ENCODE measurements at places on chromosomes 7 and 10.
A peak's percentile ranks its signal among the peaks of the same experiment; 100 is the strongest.

- DNase-seq = peak; percentile 57
Measured at GRCh38 chr10:118840071-118840775, 85.5 kb upstream of the CACUL1 start.

DNA sequence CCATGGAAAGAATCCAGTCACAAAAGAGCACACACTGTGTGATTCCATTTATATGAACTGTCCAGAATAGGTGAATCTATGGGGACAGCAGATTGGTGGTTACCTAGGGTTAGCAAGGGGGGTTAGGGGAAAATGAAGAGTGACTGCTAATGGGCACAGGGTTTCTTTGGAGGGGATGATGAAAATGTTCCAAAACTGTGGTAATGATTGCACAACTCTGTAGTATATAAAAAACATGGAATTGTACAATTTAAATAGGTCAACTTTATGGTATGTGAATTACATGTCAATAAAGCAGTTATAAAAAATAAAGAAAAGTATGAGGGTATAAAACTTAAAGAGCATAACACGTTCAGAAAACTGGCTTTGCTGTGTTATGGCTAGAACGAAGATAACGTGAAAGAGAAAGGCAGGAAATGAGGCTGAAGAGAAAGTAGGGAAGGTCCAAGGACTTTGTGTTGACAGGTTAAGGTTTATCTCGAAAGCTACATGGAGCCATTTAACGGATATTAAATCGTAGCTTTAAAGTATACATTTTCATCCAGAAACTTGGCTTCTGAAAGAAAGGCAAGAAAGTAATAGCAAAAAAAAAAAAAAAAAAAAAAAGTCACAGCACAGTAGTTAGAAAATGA is 26.4 kb upstream of the MSS51 start:
- DNase-seq = no peak

DNA sequence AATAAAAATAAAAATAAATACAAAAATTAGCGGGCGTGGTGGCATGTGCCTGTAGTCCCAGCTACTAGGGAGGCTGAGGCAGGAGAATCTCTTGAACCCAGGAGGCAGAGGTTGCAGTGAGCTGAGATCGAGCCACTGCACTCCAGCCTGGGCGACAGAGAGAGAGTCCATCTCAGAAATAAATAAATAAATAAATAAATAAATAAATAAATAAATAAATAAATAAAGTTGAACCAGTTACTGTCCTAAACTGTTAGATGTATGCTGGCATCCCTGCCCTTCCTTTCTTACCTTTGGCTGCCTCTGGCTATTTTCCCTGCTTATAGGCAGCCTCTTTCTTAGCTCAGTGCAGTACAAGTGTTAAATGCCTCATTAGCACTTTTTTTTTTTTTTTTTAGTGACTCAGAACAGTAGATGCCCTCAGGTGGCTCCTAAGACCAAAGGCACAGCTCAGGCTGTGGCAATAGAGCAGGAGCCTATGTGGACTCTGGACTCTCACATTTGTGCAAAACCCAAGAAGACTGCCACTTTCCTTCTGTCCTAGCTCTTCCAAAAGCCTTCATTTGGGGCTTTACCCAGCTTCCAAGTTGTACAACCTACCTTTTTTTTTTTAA is 30.6 kb upstream of the CABCOCO1 start:
- no peak for DNase-seq

GRCh38 chr10:75532253-75532924 is 101.0 kb downstream of the LRMDA start:
- no peak for DNase-seq

DNA sequence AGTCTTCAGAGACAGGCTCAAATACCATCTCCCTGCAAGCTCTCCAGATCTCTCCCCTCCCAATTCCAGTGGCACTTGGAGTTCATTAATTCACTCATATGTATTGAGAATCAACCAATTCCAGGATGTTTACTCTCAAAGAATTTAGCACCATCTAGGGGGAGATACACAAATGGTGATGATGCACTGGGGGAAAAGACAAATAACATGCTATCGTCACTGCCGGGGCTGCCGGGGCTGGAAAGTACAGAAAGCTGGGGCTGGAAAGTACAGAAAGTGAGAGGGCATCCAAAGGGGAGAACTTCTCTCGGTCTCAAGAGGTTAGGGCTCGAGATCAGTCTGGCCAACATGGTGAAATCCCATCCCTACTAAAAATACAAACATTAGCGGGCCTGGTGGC is 118.7 kb downstream of the MKX start:
- no peak for DNase-seq

DNA sequence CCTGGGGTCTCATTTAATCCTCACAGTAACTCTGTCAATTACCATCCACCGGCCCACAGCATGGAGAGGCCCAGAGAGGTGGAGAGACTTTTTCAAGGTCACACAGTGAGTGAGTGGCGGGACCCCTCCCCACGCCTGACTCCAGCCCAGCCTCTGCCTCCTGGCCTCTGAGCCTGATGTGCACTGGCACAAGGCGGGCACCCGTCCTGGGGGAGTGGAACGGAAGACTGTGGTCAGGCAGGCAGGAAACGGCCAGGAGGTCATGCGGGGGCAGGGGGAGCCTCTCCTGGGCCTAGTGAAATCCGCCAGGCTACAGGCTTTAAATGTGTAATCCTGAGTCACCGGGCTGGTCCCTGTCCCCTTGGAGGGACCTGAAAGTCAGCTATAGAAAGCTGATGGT is 32.2 kb downstream of the ZCCHC24 start:
- no peak for DNase-seq

GRCh38 chr7:79610313-79610712 is 156.8 kb upstream of the MAGI2 start:
- DNase-seq = no peak

- DNase-seq = no peak
Measured at GRCh38 chr7:140049339-140050024, 13.3 kb downstream of the PARP12 start.

Data from stimulated activated CD4-positive, alpha-beta T cell treated with anti-CD3 and anti-CD28 coated beads, Interleukin-4, amount 100 ng/mL, for 1 hour (primary cell).